Liver (tissue), 10 donors: ENCODE measurements at places on chromosomes 11 and 22.

GRCh38 chr11:65182258-65183170, 786 bp downstream of the CAPN1 start:
- no peak for DNase-seq

DNA sequence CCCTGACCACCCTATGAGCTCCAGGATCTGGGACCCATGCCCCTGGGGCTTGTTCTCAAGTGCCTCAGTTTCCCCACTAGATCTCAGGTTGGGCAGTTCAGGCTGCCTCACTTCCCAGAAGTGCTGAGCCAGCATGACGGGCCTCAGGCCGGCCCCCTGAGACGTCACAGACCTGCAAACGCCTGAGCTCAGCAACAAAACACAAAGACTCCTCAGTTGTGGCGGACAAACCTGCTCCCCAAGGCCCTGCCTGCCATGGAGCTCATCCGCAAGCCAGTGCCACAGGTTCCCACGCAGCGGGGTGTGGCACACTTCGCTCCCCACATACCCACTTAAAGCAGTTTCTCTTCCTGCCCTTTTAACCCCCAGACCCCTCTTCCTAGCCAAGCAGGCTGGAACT, 45.2 kb downstream of the NECTIN1 start:
- DNase-seq, result no peak

DNA sequence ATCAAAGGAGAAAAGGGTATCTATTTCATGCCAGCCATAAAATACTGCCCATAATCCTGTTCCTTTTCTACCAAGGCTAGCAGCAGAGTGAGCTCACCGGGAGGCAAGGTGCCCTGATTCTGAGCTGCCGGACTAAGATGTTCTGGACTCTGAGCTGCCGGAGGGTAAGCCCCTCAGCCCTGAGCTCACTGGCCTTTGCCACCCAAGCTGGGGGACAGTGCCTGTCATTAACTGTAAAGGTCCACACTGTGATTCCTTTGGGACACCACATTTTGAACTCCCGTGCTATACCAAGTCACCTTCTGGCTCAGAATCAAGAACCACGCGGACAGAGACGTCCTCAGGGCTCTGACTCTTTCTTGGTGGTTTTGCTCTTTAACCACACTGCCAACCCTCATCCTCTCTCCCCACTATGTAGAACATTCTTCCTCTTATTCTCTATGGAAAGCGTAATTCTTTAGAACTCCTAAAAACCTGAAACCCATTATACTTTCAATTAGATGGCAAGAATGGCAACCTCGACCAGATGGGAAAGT, 88.4 kb upstream of the BID start:
- DNase-seq, result no peak

DNA sequence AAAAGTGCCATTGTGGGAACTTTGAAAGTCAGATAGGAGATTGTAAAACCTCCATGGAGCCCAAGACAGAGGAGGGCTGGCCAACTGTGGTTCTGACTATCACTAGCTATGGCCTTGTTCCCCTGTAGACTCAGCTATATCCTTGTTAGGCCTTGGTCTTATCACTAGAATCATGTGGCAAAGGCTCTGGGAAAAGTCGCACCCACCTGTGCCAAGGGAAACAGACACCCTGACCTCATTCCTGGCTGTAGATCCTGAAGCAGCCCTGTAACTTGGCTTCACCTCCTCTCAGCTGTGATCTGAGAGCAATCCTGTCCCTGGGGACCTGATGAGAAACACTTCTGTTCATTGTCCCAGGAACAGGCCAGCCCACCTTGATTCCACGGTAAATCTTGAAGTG, 566.2 kb downstream of the TMEM135 start:
- no peak for DNase-seq

- no peak for DNase-seq
Observed at GRCh38 chr11:118928870-118929500, 3.3 kb upstream of the BCL9L start.

- no peak for DNase-seq
Observed at GRCh38 chr11:81220146-81220895, 1513.3 kb downstream of the FAM181B start.

DNA sequence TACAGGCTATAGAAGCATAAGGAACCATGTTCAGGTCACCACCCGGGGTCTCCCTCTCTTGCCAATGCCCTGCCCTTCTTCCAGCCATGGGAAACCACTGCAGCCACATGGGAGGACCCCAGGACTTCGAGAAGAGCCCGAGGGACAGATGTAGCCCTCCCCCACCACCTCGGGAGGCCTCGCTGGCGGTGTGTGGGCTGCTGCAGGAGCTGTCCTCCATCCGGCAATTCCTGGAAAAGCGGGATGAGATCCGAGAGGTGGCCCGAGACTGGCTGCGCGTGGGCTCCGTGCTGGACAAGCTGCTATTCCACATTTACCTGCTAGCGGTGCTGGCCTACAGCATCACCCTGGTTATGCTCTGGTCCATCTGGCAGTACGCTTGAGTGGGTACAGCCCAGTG, 14.5 kb downstream of the HTR3A start:
- DNase-seq, result no peak

DNA sequence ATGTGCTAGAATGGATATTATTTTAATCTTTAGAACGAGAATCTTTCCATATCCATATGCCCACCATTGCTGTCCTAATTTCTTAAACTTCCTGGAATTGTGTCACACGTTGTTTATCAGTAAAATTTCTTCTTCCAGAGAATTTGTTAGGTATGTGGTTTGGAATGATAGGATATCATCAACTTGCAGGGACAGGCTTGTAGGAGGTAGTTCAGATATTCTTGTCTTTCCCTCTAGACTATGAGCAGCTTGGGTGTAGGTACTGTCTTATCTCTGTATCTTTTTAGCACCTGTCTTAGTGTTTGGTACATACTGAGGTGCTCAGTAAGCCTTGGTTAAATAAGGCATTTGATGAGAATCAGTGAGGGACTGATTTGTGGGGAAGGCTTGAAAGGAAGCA, 3.4 kb downstream of the CTNND1 start:
- no peak for DNase-seq

DNA sequence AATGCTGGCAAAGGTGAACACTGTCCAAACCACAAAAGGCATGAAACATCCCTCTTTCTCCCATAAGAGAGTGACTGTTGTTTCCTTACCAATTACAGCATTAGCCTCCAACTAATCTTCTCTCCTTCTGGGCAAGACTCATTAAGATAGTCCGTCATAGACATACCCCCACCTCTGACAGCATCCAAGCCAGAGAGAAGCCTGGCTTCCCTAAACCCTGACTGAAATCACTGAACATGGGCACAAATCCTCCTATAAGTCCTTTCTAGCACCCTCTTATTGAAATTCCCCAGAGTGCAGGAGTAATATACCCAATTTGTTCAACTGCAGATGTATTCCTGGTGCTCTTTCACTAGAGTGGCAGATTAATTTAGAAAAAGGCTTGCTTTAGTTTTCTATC, 1.7 kb upstream of the RNASEH2C start:
- no peak for DNase-seq

- DNase-seq, result no peak
Observed at GRCh38 chr11:57497303-57498247, 17.9 kb downstream of the SLC43A1 start.

DNA sequence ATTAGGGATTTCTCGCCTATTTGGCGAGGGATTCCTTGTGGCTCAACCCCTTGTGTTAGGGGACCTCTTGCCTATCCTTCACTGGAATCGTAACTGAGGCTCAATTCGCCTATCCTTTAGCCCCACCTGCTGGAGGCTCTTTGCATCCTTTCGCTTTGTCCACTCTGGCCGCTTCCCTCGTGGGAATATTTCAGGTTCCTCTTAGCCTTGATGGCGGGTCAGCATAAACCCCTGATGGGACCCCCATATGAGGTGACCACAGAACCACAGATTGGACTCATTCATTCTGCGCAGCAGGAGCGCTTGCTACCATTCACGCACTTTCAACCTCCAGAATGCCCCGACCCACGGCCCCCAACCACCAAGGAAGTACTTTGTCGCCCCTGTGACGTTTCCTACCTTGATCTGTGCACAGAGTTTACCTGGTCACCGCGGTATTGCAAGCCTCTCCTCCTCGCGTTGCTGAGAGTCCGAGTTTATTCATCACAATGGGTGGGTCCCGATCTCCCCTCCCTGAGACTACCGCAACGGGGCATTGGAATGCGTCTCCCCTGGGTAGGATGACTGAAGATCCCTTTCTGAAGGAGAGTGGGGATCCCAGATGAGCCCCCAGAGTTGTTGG, at the start of gene OR52N2:
Gene OR52N2, plus strand, starts transcription at position 425 of the 622 bp plus-strand sequence. CDS start 11,412 bp downstream, outside the sequence.
- peak; percentile 76 for DNase-seq

- peak; percentile 52 for DNase-seq
Observed at GRCh38 chr11:121426476-121427399, 25.4 kb upstream of the SORL1 start.

DNA sequence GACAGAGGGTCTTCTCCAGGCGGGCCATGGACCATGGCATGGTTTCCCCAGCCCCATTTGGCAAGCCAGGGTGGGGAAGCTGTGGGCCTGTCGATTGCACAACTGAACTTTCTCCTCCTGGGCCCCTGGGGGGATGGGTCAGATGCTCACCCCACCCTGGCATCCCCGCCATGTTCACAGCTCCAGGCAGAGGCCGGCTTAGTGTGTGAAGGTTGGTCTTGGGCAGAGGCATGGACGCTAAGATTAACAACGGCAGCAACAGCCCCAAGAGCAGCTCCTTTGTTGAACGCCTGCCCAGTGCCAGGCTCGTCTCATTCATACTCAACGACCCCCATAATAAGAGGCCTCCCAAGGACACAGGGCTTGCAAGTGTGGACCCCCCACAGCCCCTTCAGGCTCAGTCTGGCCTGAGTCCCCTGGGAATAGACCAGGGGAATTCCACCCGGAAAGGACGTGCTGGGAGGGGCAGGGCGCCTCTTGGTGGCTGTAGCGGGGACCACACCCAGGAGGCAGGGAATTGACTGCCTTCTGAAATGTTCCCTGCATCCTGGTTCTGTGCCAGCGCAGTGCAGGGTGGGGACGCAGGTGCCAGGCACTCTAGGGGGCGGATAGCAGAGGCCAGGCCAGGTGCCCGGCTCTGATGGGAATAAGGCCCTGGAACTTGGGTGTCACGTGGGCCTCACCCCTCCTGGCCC, 8.3 kb downstream of the TSPO start:
- no peak for DNase-seq

GRCh38 chr11:5591613-5592012, 4.8 kb upstream of the TRIM6 start:
- DNase-seq, result no peak

DNA sequence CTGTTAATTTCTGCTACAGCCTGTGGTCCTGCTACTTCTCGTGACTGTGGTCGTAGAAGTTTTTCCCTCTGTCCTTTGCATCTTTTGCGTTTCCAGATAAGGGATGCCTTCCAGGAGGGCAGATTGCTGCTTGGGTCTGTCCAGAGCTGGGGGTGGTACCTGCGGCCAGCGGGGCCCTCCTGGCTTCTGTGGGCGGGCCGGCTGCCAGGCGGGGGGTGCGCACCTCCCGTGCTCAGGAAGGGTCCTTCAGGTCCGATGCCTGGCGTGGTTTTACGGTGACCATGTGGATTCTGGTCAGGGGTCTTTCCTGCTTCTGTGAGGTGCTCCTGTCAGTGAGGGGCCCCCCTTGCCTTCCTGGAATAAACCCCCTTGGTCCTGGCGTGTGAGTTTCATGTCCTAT, 84.8 kb downstream of the KCNQ1 start:
- DNase-seq, result no peak

DNA sequence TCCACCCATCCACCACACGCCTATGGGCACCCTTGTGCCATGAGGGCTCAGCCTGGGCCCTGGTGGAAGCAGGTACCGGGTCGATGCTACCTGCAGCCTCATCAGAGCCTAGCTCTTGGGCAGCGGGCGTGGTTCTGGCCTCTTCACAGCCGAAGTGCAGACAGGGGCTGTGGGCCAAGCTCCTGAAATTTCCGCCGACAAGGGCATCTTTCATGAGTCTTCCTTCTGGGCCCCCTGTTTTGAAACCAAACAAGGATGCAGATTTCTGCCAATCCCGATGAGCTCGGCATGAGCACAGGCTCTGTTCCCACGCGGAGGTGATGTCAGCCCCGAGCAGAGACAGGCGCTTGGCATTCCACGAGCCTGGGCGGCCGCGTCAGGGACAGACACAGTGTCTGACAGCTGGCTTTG, 22.6 kb upstream of the MGAT3 start:
- no peak for DNase-seq

GRCh38 chr11:126333142-126333541, 22.3 kb upstream of the ST3GAL4 start:
- DNase-seq, result no peak

GRCh38 chr11:71342116-71342515, 89.7 kb upstream of the SHANK2 start:
- DNase-seq, result no peak

GRCh38 chr11:101445761-101446160, 138.0 kb downstream of the TRPC6 start:
- no peak for DNase-seq

GRCh38 chr22:41781507-41781906, 19.0 kb upstream of the CCDC134 start:
- DNase-seq, result no peak

GRCh38 chr11:72745511-72745910, 6.7 kb downstream of the ARAP1 start:
- DNase-seq, result no peak

- DNase-seq, result no peak
Observed at GRCh38 chr11:78720281-78720989, 145.8 kb upstream of the NARS2 start.

GRCh38 chr11:121801781-121802180, 314.2 kb downstream of the BLID start:
- DNase-seq, result no peak

- no peak for DNase-seq
Observed at GRCh38 chr11:78228467-78228866, 39.7 kb downstream of the USP35 start.

GRCh38 chr11:104095791-104096190, 59.4 kb downstream of the DDI1 start:
- no peak for DNase-seq

GRCh38 chr11:106344394-106344793, 266.9 kb downstream of the AASDHPPT start:
- DNase-seq, result no peak

GRCh38 chr11:114163830-114164401, 104.4 kb downstream of the ZBTB16 start:
- no peak for DNase-seq

- no peak for DNase-seq
Observed at GRCh38 chr11:65432686-65433582, 10.3 kb downstream of the NEAT1 start.

GRCh38 chr11:92224407-92225124, at the start of gene FAT3:
Gene FAT3, plus strand, starts transcription at chr11:92224818. Its CDS starts 127,295 bp downstream, at chr11:92352113.
- DNase-seq, result no peak

GRCh38 chr11:34302046-34302921, 55.5 kb downstream of the ABTB2 start:
- DNase-seq, result no peak

GRCh38 chr11:69703768-69704507, at the start of gene FGF19:
Gene FGF19, minus strand, starts transcription at chr11:69704022. Its CDS starts 146 bp downstream, at chr11:69703876.
- no peak for DNase-seq

- no peak for DNase-seq
Observed at GRCh38 chr11:134334796-134335571, 3.2 kb downstream of the GLB1L2 start.

DNA sequence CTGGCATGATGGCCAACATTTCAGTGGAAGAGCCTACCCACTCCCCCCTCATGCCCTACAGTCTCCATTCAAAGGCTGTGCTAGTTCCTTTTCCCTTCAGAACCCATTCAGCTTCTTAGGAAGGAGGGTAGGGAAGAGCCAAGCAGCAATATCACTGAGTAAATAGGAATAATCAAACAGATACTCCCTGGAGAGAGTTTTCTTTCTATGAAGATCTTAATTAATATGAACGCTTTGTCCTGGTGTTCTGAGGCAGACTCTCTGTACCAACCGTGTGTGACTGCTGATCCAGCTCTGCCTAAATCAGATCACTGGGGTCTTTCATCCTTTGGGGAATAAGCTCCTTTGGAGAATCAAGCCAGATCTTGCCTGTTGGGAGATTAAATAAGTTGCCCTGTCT, 75.2 kb upstream of the NNMT start:
- no peak for DNase-seq
